ENCODE measurements at places on chromosomes 1 and 21. TPM values are rescaled to one million over a fixed set of nuclear protein-coding genes. Genes with fewer than 3 reads are reported as not detected.

SELP gene
- 43.2 TPM for total RNA-seq

TFF2 gene
- total RNA-seq = 17.0 TPM

GSTM5 gene
- total RNA-seq = 2.0 TPM

TSPAN1 gene
- total RNA-seq = 3.1 TPM

OR2M3 gene
- total RNA-seq = not detected

SELE gene
- 28.8 TPM for total RNA-seq

A3GALT2 gene
- 0.71 TPM for total RNA-seq

EPHA8 gene
- total RNA-seq = not detected

LAMTOR2 gene
- total RNA-seq = 26.4 TPM

ADCY10 gene
- 0.54 TPM for total RNA-seq

GBP4 gene
- total RNA-seq = 20.2 TPM

RXFP4 gene
- not detected for total RNA-seq

SERINC2 gene
- 12.3 TPM for total RNA-seq

SPRR1B gene
- not detected for total RNA-seq

TRIM58 gene
- total RNA-seq = 0.99 TPM

DDAH1 gene
- 30.5 TPM for total RNA-seq

USP48 gene
- total RNA-seq = 48.9 TPM

ACTA1 gene
- total RNA-seq = 2.3 TPM

DCST1 gene
- not detected for total RNA-seq

PDPN gene
- total RNA-seq = 20.7 TPM

MORC3 gene
- 58.8 TPM for total RNA-seq

LYPD8 gene
- not detected for total RNA-seq

ANP32E gene
- total RNA-seq = 22.2 TPM

IGSF9 gene
- total RNA-seq = not detected

ERG gene
- 40.2 TPM for total RNA-seq

RAP1GAP gene
- total RNA-seq = 0.92 TPM

WARS2 gene
- 13.8 TPM for total RNA-seq

RYR2 gene
- total RNA-seq = 59.0 TPM

SCCPDH gene
- total RNA-seq = 14.4 TPM

RBM11 gene
- 0.49 TPM for total RNA-seq

KCNK1 gene
- 8.5 TPM for total RNA-seq

DAP3 gene
- total RNA-seq = 56.5 TPM

HES5 gene
- total RNA-seq = 2.7 TPM

CFAP141 gene
- not detected for total RNA-seq

IVL gene
- total RNA-seq = not detected

OR2L3 gene
- not detected for total RNA-seq

LRIF1 gene
- total RNA-seq = 3.0 TPM

PUM1 gene
- 70.4 TPM for total RNA-seq

C1orf185 gene
- not detected for total RNA-seq

C1orf74 gene
- 1.5 TPM for total RNA-seq

CD1D gene
- 2.4 TPM for total RNA-seq

SLAMF8 gene
- 5.6 TPM for total RNA-seq

CCDC30 gene
- total RNA-seq = 4.9 TPM
